ENCODE measurements at places on chromosomes 7 and 10. TPM values are rescaled to one million over a fixed set of nuclear protein-coding genes. Genes with fewer than 3 reads are reported as not detected.

The ZNF804B gene
- total RNA-seq = 0.48 TPM

The RPEL1 gene
- total RNA-seq = not detected

The BHLHA15 gene
- total RNA-seq = not detected

The GPR37 gene
- not detected for total RNA-seq

The BEND7 gene
- total RNA-seq = 15.3 TPM

The CYP3A4 gene
- total RNA-seq = not detected

The CALML5 gene
- not detected for total RNA-seq

The CYP2E1 gene
- total RNA-seq = 0.80 TPM

The GPR26 gene
- not detected for total RNA-seq

The CHAT gene
- not detected for total RNA-seq

The CPXM2 gene
- 6.7 TPM for total RNA-seq

The CPA4 gene
- 0.84 TPM for total RNA-seq

The KNDC1 gene
- total RNA-seq = 1.3 TPM

The ALOX5 gene
- total RNA-seq = 11.5 TPM

The FAM25G gene
- not detected for total RNA-seq

The PLEKHA1 gene
- 42.8 TPM for total RNA-seq

The C10orf53 gene
- total RNA-seq = not detected

The ADARB2 gene
- 0.59 TPM for total RNA-seq

The PRSS37 gene
- total RNA-seq = not detected

The FOXI2 gene
- total RNA-seq = not detected

The HYAL4 gene
- total RNA-seq = not detected
